Osteoblast (primary cell): ENCODE measurements at places on chromosomes 1 and 21. TPM values are rescaled to one million over a fixed set of nuclear protein-coding genes. Genes with fewer than 3 reads are reported as not detected.

CHRM3 gene
- under 0.01 and 0.29 TPM in 2 replicates for total RNA-seq

FLG gene
- 4.4 and 8.3 TPM in 2 replicates for total RNA-seq

SLC1A7 gene
- total RNA-seq: under 0.01 and 0.36 TPM in 2 replicates

GPR25 gene
- not detected in 2 replicates for total RNA-seq

SH2D1B gene
- total RNA-seq: not detected in 2 replicates
